ENCODE measurements at places on chromosomes 4 and X.

DNA sequence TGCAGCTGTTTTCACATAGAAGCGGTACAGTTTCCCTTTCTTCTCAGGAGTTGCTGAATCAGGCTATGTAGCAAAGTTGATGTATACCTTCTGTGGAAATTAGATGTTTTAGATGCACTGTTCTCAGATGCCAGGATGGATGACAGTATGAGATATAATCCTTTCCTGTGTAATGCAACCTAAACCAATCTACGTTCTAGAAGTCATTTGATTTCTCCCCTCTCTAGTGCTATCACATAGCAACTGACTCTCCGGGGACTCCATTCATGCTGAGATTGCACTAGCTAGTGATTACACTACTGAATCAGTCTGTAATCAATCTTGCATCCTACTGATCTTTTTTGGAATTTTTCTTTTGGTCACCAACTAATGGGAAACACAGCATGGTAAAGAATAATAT is 1881.7 kb downstream of the PCDH7 start:
- DNase-seq, result no peak

DNA sequence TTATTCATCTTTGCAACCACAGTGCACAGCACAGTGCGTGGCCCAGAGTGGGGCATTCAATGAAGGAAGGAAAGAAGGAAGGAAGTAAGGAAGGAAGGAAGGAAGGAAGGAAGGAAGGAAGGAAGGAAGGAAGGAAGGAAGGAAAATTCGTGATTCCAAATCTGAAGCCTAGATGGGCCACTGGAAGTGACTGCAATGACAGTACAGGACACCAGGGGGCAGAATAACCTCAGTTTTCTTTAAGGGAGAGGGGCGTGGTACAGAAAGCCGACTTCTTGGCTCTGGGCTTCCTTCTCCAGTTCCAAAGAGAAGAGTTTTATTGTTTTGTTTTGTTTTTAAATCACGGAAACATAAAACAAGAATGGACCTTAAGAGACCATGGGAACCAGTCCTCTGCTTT is 47.8 kb downstream of the APLN start:
- DNase-seq, result no peak

GRCh38 chr4:21954916-21955315 is 6.3 kb upstream of the KCNIP4 start:
- no peak for DNase-seq

GRCh38 chr4:156190615-156191014 is 236.9 kb upstream of the CTSO start:
- DNase-seq, result no peak

GRCh38 chr4:17577665-17578481 is 875 bp downstream of the LAP3 start:
- no peak for DNase-seq

DNA sequence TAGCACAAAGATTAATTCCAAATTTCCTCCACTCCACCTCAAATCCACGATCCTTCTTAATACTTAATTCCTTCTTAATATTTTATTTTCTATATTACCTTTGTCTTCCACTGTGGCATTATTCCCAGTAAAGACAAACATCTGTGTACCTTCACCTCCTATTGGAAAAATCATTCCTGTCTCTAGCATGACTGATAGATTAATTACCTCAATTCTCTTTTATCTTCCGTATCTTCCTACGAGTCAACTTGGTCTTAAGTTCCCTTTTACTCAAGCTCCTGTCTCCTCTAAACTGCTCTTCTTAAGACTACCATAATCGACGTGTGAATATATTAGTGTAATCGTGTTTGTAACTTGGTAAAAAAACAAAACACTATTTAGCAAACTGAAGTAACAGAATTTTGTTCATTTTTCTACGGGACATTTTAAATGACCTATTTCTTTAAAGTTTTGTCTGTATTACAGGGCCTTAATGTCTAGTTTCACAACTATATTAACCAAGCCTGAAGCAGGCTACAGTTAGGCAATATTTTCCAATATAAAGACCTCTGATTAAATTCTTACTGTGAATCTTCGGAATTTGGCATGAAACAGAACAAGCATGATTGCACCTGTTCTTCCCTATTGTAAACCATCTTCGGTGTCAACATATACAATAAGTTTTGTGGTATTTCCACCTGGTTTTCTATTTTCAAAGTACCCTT is 1.1 kb upstream of the USP38 start:
- DNase-seq, result no peak

DNA sequence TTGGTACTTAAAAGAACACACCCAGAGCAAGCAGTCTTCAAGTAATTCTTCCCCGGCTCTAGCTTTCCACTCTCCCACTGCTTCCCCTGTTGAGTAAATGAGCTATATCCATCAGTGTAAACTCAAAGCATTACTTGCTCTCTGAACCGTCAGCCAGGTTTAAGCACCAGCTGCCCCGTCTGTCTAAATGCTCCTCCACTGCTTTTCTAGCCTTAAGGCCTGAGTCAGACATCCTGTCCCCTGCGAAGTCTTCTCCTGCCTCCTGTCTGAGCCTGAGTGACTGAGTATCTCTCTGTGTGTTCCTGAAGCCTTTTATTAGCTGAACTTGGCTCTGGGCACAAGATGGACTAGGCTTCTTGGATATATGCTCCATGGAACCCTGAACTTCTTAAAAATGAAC is 205.1 kb downstream of the STK32B start:
- no peak for DNase-seq

- no peak for DNase-seq
Observed at GRCh38 chr4:76055016-76055415, 19.1 kb upstream of the CXCL11 start.

- DNase-seq, result no peak
Observed at GRCh38 chr4:98536631-98537030, 121.8 kb downstream of the TSPAN5 start.

DNA sequence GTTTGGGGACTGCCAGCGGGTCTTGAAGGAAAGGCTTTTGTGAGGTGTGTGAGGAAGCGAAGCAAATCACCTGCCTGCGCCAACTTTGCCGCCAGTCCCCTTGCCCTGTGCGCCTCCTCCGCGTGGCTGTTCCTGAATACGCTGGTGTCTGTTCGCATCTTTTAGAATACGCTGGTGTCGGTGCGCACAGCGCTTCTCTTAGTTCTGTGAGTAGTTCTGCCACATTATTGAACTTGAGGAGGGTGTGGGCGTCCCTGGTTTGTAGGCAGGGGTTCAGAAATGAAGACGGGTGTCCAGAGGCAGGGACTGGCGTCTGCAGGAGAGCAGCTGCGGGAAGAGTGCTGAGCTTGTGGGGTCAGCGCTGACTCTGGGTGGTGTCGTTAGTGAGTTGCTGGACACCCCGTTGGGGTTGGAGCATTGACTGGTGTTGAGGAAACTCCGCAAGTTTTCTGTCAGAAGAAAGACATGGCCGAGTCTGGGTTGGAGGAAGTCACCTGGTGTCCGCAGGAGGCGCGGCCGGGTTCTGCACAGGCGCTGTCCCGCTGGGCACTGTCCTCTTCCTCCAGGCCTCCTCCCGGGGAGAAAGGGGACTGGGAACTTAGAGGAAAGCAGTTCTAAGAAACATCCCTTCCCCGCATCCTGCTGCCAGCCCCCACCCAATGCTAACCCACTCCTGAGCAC is 930 bp downstream of the ZNF718 start:
- no peak for DNase-seq

DNA sequence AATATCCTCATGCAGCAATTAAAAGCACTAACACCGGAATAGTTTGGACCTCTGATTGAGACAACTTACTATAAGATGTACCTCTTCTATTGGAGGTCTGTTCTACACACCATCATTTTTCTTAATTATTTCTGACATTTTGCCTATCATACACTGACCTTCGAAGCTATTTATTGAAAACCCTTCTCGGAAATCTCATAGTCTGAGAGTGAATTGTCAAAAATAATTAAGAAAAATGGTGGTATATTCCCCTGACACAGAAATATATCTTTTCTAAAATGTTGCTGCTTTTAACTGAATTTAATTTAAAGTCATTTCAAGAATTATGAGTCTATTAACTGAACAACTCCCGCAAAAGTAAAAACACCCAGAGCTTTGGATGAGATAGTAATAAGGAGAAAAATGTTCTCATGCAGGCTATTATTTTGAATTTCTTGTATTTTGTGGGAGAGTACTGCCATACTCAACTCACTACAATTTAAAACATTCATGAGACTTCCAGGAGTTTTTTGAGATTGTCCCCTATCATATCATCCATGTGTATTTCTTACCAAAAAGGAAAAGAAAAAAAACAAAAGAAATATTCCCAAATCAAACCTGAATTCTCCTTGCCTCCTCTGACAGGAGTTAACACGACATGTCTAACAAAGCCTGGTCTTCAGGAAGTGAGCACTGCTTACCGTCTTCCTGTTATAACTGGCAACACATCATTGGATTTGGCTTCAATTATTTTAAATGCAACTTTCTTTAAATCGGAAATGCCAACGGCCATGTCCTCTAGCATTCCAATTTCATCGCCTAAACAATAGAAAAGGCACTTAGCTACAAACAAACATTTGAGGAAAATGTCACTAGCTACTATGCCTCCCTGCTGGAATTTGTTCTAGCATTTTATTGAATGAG is 485.3 kb downstream of the IL15 start:
- no peak for DNase-seq

DNA sequence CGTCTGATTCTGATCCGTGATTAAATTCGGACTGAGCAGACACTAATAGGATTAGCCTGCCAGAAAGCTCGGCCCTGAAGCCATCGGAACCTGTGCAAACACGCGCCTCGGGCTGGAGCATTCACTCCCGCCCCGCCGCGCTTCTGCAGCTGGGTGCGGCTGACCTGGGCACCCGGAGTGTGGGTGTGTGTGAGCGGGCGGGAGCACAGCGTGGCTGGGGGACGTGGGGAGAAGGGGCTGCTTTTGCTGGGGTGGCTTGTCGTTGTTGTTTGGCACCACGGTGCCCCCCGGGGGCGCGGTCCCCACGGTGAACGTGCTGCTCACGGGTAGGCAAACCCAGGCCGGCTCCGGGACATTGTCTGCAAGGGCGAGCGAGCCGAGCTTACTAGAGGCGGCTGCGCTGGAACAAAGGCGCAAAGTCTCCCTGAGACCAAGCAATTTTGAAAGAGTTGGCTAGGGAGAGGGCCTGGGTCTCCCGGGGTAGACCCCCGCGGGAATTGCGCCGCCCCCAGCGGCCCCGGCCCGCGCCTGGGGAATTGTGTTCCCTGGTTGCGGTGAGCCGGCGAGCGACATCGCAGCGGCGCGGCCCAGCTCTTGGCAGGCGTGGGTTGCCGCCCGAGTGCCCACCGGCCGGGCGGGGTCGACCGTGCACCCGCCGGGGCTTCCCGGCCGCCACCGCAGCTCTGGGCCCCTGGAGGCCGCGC is 1.4 kb downstream of the MAMLD1 start:
- no peak for DNase-seq

DNA sequence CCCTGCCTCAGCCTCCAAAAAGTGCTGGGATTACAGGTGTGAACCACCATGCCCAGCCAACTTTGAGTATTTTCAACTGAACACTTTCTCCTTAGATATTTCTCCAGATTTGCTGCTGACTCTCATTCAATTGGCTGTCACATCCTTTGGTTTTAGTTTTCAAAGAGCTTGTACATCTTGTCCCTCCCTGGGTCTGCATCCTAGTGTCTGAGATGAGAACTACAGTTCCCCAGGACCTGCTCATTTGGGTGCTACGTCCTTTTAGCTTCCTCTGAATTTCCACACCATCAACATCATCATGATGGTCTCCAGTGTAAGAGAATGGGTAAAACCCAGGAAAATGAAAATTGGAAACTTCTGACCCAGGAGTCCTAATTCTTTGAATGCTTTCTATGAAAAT is 312.9 kb downstream of the NLGN4X start:
- no peak for DNase-seq

- no peak for DNase-seq
Observed at GRCh38 chrX:54509400-54509799, 13.4 kb upstream of the FGD1 start.

- DNase-seq, result no peak
Observed at GRCh38 chr4:10085386-10085785, 31.2 kb downstream of the WDR1 start.

DNA sequence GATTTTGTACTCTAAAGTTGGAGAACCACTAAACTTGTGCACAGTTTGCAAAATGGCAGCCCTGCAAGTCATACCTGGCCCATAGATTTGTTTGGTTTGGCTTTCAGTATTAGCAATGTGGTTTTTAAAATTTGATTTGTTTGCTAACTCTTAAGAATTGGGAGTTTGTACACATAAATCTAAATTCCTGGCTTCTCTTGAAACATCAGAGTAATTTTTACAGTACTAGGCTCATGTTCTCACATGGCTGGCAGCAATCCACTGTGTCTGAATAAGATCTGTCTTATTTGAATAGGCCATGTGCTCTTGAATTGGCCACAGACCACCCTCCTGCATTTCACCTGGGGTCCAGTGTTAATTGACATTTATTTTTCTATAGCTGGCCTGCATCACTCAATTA is 21.3 kb downstream of the DIAPH2 start:
- DNase-seq, result no peak

All from keratinocyte (primary cell).